Kidney capillary endothelial cell (primary cell): ENCODE measurements at places on chromosomes 4 and X.

- DNase-seq: no peak
These were observed 207.8 kb upstream of the PCDH18 start for GRCh38 chr4:137740141-137740540.

DNA sequence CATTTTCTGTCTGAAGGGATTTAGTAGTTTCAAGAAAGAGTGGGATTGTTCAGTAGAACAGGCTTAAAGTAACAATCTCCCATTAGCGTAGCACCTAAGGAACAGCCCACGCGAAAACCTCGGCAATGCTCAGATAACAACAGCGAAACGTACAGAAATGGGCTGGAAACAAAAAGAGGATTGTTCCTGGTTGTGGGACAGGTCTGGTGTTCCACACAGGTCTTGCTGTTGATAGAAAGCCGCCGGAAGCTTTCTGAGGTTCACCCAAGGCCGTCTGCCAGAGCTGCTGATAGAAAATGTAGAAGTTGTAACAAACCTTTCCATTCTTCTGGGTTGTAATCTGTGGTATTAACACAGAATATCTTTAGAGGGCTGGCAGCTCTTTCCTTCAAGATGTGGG lies 69.4 kb upstream of the CLCN4 start:
- no peak for DNase-seq

- peak; percentile 7 for DNase-seq
These were observed 191.6 kb downstream of the ANAPC10 start for GRCh38 chr4:144906181-144906925.

GRCh38 chr4:8376361-8377102 lies 64.0 kb downstream of the ACOX3 start:
- DNase-seq: no peak

DNA sequence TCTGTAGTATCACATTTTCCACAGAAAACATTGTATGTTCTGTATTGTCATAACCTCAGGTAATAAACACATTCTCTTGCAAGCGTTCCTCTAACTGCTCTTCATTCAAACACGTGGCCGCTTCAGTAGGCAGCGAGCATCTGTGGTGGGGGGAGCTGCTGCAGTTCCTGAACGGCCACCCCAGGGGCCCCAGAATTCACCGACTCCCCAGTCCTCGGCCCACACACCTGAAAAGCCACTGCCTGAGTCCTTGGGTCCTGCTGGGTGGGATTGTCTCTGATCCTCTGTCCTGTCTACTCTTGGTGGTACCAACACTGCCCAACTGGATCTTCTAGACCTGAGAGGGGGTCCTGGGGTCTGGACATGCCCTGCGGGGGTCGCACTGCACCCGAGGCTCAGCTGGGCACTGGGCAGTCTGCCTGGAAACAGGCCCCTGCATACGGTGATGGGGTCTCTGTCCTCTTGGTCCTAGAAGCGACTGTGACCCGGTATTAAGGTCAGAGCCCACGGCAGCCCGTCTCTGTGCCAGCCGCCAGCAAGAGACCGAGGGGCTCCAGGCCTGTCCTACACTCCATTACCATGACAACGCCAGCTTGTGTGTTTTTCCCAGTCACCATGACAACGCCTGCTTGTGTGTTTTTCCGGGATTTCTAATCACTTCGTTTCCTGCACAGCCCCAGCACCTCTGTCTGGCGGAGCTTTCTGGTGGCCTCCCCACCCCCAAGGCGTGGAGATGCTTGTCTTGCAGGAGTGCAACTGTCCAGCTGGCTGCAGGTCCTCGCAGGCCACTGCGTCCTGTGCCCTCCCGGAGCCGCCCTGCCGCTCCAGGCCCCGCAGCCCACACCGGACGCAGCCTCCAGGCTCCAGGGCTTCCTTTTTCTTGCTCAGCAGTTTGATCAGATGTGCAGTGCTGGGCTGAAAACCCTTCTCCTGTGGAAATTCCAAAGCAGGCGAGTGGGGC lies 16.0 kb downstream of the CTBP1 start:
- DNase-seq: peak; percentile 85

DNA sequence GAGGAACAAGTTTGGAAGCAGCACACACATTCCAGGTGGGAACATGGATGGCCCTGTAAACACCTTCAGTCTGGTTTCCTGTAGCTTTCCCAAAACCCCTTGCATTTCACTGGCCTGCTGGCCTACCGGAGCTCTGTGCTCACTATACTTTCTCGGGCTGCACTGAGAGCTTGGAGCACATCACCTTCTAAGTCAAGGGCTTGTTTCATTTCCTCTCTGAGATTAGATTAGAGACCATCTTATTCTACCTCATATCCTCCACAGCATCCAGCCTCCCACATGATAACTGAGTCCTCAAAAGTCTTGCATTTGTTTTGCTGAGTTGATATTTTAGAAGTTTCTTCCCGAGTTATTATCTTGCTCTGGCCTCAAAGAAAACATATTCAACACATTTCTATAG lies 147.7 kb downstream of the RASL11B start:
- DNase-seq: no peak
